ENCODE measurements at places on chromosomes 3 and 15. TPM values are rescaled to one million over a fixed set of nuclear protein-coding genes. Genes with fewer than 3 reads are reported as not detected.

DNA sequence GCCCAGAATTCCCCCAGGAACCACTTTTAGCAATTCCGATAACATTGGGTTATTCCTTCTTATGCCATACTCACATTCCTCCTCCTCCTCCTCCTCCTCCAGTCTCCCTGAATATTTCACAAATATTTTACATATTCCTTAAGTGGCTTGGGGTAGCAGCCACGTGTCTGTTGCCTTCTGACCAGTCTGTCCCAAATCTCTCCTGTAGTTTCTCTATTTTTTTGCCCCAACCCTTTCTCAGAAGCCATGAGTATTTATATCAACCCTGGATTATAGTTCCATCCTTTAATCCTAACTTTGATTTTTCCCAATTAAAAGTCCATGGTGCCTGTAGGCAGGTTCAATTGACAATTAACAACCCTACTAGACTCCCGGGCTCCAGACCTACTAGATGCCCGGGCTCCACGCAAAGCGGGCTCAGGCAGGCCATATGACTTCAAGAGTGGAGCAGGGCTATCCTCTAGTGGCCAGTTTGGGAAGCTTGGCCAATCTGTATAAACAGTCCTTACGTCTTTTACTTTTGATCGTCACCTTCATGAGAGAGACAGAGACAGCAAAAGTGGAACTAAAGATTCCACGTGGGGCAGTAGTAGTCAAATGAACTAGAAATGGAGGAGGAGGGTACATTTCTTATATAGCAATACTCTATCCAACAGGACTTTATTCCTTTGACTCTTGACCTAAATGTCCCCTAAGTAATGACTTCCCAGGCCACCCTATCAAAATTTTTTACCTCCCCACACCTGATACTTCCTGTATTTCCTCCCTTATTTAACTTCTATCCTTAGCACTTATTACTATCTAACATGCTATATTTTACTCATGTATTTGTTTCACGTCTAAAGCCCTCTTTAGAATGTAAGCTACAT is 69.7 kb downstream of the USF3 start:
- peak; percentile 58 for DNase-seq

DNA sequence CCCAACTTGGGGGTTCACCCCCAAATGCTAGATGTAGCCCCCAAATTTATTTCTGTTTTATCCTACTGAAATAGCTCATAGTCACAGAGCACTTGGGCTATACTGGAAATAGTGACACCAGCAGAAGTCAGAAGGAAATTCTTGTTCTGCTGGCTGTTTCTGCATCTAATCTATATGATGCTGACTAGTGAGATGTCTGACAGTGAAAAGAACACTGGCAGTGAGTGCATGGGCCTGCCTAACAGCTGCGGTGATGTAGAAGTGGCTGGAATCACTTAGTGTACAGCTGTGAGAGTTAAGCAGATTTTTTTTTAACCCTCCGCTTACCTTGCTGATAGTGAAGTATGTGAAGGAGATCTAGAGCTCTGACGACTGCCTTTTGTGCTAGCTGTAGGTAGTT is 14.0 kb downstream of the TTC14 start:
- no peak for DNase-seq

DNA sequence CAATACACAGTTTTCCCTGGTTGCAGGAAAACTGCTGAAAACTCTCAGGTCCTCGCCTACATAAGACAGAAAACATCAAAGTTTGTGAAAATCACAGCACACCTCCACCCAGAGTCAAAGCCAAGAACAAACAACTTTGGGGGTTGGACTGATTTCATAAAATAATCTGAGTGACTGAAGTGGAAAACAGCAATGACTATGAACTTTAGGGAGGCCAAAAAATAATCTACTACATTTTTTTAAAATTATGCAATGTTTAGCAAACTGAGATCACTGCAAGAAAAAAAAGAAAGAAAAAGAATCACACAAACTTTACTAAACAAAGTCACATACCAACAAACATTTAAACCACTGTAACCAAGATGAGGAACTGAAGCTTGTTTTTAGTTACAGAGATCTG is 15.9 kb upstream of the FOXP1 start:
- DNase-seq = peak; percentile 28

DNA sequence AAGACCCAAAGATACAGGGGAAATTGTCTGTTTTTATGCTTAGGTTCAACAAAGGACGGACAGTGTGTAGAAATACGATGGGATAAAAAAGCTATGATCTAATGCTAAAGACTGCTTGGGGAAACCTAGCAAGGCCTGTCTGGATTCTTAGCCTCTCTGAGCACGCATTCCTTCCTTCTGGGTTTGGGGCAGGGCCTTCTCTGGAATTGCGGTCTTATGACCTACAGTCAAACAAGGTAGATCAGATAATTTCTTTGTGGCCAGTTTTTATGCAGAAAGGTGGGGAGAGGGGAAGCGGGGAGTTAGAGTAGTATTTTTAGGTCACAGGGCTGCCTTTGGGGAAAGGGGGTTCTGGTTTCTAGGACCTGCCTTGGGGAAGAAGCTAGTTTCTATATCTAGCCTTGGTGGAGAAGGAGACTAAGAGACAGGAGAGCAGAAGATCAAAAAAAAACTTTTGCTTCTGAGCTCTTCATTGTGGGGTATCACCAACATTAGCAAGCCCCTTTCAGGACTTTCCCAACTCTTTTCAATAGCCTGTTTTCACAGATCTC is 39.1 kb upstream of the LIPC start:
- no peak for DNase-seq

GRCh38 chr3:9190276-9190675 is 59.2 kb downstream of the SRGAP3 start:
- DNase-seq = no peak

TRH gene
- total RNA-seq = not detected

GRAMD1C gene
- total RNA-seq = 5.0 TPM

Data from IMR-90 (cell line).